ENCODE measurements at places on chromosomes 6 and 20. TPM values are rescaled to one million over a fixed set of nuclear protein-coding genes. Genes with fewer than 3 reads are reported as not detected.

UNC5CL gene
- total RNA-seq, result 6.3 TPM

- no peaks in the 10 kb centered on the region for H3K27me3 ChIP-seq
- no peak for DNase-seq
- H3K4me3 ChIP-seq, result no peak overlapping the region
- no peaks in the 10 kb centered on the region for H3K36me3 ChIP-seq
- H3K27ac ChIP-seq, result no peak overlapping the region
These were observed 295.8 kb downstream of the TBC1D7 start for GRCh38 chr6:13032566-13032965.

DNA sequence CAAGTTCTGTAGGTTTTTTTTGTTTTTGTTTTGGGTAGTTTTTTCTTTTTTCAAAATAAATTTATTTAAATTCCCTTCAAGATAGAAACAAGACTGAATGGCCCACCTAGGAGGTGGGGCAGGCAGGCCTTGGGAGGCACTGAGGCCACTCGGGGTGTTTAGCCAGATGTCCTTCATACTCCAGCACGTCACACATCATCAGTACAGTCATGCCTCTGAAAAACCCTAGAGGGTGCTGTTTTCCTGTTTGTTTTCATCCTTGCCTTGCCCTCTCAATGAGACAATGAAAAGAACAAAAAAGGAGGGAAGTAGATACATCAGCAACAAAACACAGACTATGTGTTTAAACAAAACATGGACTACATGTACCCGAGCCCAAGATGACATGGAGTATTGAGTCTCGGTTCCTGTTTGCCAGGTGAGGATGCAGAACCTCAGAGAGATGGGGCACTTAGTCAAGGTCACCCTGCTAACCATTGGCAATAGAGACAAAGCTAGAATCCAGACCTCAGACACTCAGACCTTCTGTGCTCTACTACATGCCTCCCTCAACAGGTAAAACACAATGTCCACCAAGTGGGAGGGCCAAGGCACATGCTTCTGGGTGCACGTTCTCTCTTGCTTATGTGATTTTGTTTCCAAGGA is 26.8 kb upstream of the CLIC5 start:
- H3K4me1 ChIP-seq, result no peaks in the 10 kb centered on the region
- H3K27me3 ChIP-seq, result no peaks in the 10 kb centered on the region
- H3K4me3 ChIP-seq, result no peak overlapping the region
- DNase-seq, result no peak

- H3K4me1 ChIP-seq, result peaks cover 5% of the 10 kb centered on the region
- no peak for DNase-seq
- H3K36me3 ChIP-seq, result no peaks in the 10 kb centered on the region
These were observed 7.1 kb downstream of the IP6K3 start for GRCh38 chr6:33739571-33739970.

DNA sequence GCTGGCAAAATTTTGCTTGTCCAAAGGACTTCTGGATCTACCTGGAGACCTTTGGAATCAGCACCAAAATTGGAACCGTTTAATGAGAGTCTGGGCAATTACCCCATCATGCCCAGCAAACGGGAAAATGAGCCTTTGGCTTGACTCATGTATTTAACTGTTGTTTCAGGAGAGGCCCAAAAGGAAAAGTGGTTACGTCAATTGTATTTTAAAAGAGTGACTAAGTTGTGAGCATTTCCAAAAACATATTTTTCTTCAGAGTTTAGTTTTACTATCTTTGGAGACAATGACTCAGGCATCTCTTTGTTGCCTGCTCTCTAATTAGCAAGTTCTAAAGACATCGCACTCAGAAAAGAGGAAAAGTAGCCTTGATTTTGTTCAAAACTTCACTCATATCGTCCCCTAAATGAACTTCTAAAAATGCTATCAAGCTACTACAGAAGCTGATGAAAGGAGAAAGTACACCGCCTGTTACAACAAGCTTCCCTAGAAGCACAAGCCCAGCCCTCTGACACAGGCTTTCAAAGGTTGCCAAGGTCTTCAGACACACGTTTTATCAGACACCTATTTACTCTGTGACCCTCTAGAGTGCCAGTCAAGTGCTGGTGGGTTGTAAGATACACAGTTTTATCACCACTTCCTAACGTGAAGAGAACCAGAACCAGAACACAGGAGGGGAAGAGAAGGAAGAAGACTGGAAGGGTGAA is 146.2 kb downstream of the TBX18 start:
- no peaks in the 10 kb centered on the region for H3K4me1 ChIP-seq
- no peaks in the 10 kb centered on the region for H3K27me3 ChIP-seq
- no peak for DNase-seq
- H3K36me3 ChIP-seq, result no peaks in the 10 kb centered on the region

Measured in T-cell (primary cell).